ENCODE measurements at places on chromosomes 12 and 14.

GRCh38 chr14:34113005-34113511 lies 162.2 kb upstream of the EGLN3 start:
- no peak for DNase-seq

DNA sequence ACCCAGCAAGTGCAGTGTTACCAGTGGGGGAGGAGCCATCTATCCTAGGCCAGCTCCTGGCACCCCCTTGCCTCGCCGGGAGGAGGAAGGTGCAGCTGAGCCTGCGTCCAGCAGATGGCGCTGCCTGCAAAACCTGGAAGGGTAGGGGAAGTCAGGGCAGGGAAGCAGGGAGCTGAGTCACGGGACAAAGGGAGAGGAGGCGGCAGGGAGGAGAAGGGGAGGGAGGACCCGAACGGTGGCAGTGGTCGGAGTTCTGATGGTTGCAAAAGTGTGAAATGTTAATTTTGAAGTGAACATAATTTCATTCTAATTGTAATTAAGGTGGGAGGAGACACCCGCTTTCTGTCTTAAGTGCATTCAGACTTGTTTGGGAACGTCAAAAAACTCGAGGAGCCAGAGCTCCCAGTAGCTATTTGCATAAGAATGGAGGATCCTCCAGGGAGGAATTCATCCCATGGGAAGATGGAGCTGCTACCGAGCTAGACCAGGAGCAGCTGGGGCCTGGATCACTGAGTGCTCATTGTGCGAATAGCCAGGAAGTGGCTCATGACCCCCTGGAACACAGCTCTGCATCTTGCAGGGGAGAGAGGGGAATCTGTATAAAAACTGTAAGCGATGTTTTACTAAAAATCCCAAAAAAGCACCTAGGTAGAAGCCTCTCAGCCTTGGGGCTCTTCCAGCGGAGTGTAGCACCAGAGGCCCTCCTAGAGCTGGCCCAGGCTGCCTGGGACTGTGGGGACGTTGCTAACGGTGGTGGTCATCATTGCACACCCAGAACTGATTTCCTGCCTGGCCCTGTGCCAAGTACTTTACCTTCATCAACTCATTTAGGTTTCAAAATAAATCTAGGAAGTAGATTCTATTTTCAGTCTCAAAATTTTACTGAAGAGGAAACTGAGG lies 59.5 kb downstream of the EMP1 start:
- DNase-seq = peak; percentile 97

DNA sequence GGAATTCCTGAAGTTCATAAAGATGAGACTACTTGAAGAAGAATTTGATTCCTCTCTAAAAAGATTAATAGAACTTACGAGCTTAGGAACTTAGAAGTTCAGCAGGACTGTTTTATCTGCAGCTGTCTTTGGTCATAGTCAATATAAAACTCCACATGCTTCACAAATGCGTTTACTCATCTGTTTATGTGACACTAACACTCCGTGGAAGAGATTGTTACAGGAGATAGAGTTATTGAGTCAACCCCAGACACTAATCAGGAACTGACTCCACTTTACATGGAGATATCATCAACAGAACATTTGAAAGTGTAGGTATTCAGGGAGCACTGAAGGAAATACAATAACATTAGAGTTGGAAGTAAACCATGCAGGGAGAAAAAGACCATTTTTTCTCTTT lies 92.8 kb downstream of the LRFN5 start:
- no peak for DNase-seq

GRCh38 chr12:48001505-48002413 lies 2.5 kb downstream of the COL2A1 start:
- DNase-seq = no peak

GRCh38 chr12:49779581-49779980 lies 38.2 kb downstream of the TMBIM6 start:
- no peak for DNase-seq

- no peak for DNase-seq
Measured at GRCh38 chr12:38691164-38691563, 214.2 kb downstream of the CPNE8 start.

- DNase-seq = no peak
Measured at GRCh38 chr14:104252256-104253215, 114.1 kb downstream of the KIF26A start.

DNA sequence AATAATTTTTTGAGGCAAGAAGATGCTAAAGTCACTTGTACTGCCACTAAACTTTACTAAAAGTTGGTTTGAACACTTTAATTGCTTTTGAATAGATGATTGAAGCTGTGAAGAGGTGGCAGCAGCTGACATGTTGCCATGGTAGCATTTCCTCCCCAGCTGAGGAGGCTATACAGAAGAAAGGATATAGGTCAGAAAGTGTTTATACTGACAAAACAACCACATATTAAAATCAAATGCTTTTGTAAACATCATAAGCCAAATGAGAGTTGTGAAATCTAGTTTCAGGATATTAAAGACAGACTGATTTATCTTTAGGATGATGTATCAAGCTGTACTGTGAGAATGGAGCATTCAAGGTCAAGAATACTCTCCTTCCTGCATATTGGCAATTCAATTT lies 41.7 kb downstream of the TSPAN19 start:
- no peak for DNase-seq

GRCh38 chr12:96882862-96883261 lies 24.2 kb upstream of the NEDD1 start:
- no peak for DNase-seq

- DNase-seq = no peak
Measured at GRCh38 chr14:60079723-60080122, 12.0 kb upstream of the PCNX4 start.

DNA sequence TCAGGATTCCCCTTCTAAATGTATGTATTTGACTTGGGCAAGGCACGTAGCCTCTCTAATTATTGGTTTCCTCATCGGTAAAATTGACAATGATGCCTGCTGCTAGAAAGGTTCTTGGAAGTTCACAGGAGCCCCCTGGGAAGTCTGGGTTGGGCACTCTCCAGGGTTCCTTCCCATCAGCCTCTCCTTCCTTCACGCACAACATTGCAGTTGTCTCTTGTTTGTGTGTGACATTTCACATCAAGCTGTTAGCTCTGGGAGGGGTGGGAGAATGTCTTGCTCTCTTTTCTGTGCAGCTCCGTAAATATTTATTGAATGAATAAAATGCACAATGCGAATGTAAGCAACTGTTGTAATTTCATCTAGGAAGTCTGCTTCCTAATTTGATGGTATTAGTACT lies 153.2 kb upstream of the PRICKLE1 start:
- no peak for DNase-seq

DNA sequence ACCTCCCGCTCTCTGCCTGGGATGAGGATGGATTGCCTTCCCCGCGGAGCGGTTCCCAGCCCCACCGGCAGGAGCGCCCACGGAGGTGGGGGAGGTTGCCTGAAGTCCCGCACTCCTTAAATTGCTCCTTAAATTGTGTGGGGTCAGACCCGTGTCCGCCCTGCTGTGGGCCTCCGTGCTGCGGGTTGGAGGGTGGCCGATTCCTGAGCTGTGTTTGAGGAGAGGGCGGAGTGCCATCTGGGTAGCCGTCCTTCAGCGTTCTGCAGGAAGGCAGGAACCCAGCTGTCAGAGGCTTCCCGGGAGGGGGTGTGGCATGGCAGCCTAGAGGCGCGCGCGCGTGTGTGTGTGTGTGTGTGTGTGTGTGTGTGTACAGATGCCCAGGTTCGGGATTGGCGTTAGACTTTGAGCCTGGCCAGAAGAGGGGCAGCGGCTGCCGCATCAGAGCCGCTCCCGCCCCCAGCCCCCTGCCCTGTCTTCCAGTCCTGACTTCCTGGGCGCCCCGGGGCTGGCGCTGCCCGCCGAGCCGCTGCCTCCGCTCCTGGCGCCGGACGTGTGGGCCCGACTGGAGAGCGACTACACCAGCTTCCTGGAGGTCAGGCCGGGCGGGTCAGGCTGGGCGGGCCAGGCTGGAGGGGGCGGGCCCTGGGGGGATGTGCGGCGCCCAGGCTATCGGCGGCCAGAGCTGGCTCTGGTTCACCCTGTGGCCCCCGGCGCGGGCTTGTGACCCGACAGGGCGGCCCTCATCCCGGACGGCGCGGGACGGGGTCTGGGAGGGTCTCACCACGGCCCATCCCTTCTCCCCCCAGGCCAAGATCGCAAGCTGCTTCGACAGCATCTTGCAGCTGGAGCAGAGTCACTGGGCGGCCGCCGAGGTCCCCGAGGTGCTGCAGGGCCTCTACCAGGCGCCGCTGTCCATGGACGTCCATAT lies 9.2 kb downstream of the EXOC3L4 start:
- DNase-seq = no peak

DNA sequence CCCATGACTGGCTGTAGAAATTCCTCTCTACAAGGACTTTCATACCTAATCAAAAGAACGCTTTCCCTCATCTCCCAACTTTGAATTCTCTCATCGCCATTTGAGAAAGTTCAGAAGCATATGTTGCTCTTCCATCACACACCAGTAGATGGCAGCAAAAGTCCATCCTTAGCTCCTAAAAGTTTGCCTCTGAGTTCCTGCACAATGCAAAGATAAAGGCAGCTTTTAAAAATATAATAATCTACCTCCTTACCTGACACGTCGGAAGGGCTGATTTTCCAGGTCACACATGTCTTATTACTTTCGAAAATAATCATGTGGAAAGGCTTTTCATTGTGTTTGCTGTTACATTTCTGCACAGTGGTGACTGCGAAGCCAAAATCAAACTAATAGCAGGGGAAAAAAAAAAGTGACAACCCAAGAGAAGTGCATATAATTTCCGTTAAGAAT lies 456.7 kb upstream of the SEL1L start:
- DNase-seq = peak; percentile 63

GRCh38 chr14:88384718-88385117 lies 739 bp upstream of the SPATA7 start:
- no peak for DNase-seq

DNA sequence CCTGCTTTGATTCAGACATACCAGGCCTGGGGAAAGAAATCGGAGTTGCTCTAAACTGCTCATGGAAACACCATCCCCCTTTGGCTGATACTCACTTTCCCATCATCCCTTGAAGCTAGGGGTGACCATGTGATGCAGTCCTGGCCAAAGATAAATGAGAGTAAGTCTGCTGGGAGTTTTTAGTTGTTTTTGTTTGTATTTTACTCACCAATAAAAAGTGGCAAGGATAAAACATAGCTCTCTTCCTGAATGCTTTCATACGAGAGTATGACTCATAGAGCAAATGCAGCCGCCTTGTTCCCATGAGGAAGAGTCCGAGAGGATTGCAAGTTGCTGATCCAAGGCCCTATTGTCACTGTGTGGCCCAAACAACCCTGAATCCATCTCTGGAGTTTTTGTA lies 126.4 kb upstream of the TMEM132C start:
- DNase-seq = no peak

DNA sequence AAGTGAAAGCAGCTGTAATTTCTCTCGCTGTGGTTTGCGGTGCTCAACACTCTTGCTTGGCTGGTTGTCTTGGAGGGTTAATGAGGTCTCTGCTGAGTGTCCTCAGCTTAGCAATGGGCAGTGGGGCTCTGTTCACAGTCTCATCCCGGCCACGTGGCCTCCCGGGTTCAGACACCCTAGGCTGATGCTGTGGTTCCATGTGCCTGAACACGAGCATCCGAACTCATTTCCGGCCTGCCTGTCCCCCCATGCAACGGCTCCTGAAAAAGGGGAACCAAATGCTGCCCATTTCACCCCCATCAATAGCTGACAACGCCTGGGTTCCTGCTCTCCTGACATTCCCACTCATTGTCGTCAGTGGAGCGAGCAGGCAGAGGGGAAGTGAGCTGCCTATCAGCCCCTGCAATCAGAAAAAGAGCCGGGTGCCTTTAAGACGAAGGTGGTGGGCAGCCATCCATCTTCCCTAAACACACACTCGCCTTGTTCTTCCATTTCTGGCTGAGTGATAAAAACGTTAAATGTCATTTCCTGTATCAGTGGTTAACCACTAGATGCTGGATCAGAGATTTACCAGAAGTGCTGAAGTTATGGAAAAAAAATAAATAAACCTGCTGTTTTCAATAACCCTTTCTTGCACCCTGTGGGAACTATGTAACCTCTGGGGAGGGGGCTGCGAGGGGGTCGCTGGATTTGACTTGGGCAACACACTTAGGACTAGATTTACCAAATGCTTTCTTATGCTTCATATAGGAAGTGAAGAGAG lies 60.3 kb upstream of the BCL2L14 start:
- DNase-seq = no peak

All from iPS DF 6.9 (cell line).